Calu3 (cell line): ENCODE measurements at places on chromosomes 16 and 17.
A peak's percentile ranks its signal among the peaks of the same experiment; 100 is the strongest.

DNA sequence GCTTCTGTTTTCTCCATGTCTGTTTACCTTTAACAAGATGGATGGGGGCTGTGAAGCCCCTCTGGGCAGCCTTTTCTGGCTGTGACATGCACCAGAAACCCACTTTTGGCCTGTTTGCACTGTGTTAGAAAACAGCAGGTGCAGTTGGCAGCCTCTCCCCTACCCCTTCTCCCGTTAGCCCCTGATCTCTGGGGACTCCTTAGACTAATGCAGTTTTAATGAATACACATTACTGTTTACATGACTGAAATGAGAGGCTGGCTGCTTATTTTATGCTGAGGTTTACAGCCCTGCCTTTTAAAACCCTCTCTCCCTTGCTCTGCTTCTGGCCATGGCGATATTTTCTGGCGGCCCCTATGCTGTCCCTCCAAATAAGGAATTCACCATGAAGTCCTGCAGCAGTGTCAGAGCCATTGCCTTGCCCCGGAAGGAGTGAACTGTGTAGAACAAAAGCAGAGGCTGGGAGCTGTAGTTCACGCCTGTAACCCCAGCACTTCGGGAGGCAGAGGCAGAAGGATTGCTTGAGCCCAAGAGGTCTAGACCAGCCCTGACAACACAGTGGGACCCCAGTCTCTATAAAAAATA is 79.3 kb downstream of the PRKCB start:
- DNase-seq: no peak

- DNase-seq: no peak
Observed at GRCh38 chr17:43754947-43755346, 3.6 kb downstream of the SOST start.

DNA sequence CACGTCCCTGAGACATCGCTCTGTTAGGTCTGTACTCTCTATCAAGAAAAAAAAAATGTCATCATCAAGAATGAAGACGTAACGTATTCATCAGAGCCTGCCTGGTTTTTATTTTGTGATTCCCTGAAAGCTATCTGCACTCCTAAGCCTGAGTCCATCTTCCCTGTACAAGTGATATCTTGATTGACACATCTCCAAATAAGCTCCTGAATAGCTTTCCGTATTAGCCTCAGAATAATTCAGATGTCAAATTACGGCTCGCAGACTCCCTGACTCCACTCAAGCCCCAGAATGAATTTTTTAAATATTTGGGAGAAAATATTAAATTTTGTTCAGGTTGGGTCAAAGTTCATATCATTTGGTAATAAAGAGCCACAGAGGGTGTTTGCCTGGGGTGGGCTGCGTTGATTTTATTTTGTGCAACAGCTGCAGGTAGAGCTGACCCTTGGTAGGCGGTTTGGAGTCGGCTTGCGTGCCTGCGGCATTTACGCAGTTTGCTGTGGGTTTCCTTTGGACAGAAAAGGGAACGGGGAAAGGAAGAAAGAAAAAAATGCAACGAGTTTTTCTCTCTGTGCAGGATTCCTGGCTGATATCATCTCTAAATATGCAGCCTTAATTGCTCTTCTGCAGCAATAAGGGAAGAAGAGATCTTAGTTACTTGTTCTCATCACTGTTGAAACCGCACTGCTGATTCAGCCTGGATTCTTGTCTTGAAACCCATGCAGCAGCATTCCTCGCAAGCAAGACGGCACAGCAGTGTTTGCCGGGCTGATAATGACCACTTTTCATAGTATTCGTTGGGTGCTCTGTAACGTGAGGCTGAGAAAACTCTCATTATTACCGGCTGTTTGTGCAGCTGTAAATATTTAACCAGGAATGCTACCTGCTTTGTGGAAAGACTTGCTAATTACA is 114.7 kb downstream of the IRX3 start:
- peak; percentile 43 for DNase-seq

DNA sequence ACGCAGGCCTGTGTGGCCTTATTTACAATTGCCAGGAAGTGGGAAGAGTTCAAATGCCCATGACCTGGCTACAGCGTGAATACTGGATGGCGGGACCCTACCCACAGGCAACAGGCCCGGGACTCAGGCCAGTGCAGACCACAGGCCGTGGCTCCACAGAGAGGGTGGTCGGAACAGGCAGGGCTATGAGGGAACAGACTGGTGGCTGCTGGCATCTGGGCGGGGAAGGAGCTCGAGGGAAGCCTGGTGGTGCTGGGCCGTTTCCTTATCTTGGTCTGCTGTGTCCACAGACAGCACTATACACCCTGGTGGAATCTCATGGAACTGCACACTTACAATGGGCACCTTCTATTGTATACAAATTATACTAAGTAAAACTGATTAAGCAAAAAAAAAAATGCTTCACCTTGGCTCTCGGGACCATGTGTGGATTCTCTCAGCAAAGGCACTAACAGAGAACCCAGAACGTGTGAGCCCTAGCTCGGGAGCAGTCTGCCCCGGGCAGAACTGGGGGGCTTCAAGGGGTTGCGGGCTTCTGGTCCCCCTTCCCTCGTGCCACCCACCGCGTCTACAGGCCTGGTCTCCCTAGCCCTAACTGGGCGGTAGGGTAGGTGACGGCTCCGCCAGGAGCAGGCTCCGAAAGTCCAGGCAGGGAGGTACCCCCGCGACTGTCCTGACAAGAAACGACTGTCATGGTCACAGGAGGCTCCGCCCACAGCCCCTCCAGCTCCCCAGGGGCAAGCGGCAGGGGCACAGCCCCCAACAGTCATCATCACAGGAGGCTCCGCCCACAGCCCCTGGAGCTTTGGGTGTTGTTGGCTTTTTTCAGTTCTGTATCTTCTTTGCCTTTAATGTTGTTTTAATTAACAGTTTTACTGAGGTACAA is 21.8 kb downstream of the CEP131 start:
- peak; percentile 73 for DNase-seq

DNA sequence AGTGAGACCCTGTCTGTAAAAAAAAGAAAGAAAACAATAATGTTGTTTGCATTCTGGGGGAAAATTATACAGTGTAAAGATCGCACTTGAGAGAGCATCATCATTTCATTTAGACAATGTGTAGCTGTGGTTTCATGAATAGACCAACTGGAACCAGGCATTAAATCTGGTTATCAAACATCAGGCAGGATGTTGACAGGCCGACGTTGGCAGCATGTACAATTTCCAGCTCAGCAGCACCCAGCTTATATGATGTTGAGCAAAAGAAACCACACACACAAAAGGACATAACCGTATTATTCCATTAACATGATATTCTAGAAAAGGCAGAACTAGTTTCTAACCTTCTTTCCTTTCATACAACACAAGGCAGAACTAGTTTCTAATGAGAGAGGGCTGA is 5.8 kb downstream of the MARVELD3 start:
- DNase-seq: no peak

DNA sequence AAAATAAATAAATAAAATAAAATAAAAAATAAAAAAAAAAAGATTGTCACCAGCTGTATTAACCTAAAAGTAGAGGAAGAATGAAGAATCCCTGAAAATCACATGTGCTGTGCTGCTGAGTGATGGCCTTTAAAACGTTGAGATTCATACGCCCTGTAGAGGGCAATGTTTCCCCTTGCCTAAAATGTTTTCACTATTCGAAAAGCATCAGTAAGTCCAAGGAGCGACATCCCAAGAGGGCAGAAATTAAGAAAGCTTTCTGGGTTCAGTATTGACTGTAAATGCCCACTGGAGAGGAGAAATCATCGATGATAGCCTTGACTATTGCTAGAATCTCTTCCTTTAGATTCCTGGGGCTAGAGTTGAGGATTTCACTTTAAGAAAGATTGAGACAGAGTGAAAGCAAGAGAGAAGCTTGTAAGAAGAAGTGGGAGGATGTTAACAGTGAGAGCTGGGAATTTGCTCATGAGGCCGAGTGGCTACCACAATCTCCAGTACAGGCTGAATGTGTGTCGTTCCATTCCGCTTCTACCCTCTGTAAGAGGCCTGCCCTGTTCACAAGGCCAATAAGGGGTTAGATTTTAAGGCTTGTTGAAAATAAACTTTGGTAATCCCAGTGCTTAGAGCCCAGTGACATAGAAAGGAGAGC is 170.8 kb upstream of the FAM20A start:
- peak; percentile 21 for DNase-seq

DNA sequence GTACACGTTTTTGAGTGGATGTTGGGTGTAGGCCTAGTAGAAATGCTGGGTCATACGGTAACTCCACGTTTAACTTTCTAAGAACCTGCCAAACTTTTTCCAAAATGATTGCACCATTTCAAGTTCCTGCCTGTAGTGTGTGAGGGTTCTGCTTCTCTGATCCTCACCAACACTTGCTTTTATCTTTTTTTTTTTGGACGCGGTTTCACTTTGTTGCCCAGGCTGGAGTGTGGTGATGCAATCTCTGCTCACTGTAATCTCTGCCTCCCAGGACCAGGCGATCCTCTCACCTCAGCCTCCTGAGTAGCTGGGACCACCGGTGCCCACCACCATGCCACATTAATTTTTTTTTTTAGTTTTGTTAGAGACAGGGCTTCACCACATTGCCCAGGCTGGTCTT is 23.5 kb downstream of the ZNF750 start:
- DNase-seq: no peak

- DNase-seq: no peak
Observed at GRCh38 chr16:4915226-4915761, 21.7 kb downstream of the PPL start.

GRCh38 chr16:56930486-56931270 is 1.3 kb upstream of the HERPUD1 start:
- DNase-seq: no peak

DNA sequence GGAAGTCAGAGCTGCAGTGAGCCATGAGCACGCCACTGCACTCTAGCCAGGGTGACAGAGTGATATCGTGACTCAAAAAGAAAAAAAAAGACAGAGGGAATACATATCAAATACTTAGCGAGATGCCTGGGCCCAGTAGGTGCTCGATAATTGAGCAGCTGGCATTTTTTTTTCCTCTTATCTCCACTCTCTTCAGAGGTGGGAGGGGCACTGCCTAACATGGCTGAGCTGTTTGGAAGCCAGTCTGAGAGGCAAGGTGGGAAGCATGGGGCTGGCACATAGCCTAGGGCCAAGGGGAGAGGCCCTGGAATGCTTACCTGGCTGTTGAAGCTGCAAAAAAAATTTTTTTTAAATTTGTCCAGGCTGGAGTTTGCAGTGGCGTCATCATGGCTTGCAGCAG is 38.4 kb downstream of the HIC1 start:
- DNase-seq: no peak

DNA sequence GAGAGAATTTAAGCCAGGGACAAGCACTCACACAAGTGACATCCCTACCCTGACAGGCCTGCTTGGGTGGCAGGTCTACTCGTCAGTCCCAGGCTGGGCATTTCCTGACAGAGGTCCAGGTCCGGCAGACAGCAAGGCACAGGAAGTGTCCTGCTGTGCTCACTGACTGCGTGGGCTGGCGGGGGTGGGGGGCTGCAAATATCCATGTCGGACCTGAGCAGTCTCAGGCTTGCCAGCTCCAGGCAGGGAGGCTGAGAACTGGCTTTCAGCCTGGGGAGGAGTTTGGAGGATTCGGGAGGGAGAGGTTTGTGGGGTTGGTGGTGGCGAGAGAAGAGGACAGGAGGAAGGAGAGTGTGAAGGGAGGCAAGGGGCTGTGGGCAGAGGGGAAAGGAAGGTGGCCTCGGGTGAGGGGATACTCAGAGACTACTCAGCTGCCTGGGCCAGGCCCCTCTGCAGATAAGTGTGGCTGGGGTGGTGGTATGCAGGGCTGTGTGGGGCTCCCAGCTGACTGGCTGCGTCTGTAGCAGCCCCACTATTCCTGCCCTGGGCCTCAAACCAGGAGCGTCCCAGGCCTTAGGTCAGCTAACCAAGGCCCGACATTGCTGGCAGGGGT is 7.8 kb downstream of the HIC1 start:
- DNase-seq: no peak

- no peak for DNase-seq
Observed at GRCh38 chr16:28078261-28078660, 14.7 kb upstream of the GSG1L start.

- no peak for DNase-seq
Observed at GRCh38 chr17:17066021-17066420, 23.8 kb downstream of the MPRIP start.

GRCh38 chr16:878072-878784 is 77.7 kb upstream of the GNG13 start:
- no peak for DNase-seq

DNA sequence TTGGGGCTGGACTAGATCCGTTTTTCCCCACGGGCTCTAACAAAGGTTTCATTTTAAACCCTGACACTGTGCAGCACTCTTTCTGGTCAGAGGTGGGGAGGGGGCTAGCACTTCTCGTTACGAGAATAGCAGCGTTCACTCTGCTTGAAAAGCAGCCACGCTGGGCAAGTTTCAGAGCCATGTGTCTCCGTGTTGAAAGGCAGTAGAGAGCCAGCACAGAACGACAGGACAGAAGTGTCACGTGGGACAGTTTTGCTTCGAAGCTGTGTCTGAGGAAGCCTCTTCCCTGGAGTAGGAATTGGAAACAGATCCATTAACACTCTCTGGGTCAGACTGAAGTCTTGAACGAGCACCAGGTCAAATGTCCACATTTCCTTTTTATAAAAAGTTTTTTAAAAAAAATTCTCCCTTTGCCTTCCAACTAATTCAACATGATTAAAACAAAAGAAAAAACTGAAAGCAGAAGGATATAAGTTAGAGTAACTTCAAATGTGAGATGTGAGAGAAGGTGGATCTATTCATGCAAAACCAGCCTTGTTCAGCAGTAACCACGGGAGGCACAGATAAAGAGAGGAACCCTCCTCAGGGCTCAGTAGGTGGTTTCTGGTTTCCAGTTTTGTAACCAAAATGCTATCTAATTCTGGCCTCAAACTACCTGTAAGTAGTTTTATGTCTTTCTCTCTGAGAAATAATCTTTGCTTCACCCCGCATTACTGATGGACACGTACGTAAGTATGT is 65.0 kb downstream of the SMG6 start:
- no peak for DNase-seq

DNA sequence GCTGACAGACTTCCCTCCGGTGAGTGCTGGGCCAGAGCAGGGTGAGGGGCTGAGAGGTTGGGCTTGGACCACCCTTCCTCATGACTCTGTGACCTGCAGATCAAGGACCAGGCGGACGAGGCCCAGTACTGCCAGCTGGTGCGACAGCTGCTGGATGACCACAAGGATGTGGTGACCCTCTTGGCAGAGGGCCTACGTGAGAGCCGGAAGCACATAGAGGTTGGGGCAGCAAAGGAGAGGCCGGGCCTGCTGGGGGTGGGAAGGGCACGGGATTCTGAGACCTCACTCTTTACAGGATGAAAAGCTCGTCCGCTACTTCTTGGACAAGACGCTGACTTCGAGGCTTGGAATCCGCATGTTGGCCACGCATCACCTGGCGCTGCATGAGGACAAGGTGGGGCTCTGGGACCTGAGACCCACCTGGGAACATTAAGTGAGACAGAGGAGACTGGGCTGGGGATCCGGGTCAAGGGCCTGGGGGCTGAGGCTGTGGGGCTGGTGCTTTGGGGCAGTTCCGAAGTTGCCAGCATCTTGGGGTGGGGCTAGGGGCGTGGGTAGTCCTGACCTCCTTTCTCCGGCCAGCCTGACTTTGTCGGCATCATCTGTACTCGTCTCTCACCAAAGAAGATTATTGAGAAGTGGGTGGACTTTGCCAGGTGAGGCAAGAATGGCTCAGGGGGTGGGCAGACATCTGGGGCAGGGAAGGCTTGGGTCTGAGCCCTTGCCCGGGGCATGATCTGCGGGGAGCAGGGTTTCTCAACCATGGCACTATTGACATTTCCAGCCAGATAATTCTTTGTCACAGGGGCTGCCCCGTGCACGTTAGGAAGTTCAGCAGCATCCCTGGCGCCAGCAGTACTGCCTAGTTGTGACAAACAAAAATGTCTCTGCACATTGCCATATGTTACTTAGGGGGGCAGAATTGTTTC is 2.2 kb downstream of the BCKDK start:
- no peak for DNase-seq

GRCh38 chr17:43210576-43210975 is 1.1 kb upstream of the TMEM106A start:
- DNase-seq: no peak
